ENCODE measurements at places on chromosomes 12 and 14.

DNA sequence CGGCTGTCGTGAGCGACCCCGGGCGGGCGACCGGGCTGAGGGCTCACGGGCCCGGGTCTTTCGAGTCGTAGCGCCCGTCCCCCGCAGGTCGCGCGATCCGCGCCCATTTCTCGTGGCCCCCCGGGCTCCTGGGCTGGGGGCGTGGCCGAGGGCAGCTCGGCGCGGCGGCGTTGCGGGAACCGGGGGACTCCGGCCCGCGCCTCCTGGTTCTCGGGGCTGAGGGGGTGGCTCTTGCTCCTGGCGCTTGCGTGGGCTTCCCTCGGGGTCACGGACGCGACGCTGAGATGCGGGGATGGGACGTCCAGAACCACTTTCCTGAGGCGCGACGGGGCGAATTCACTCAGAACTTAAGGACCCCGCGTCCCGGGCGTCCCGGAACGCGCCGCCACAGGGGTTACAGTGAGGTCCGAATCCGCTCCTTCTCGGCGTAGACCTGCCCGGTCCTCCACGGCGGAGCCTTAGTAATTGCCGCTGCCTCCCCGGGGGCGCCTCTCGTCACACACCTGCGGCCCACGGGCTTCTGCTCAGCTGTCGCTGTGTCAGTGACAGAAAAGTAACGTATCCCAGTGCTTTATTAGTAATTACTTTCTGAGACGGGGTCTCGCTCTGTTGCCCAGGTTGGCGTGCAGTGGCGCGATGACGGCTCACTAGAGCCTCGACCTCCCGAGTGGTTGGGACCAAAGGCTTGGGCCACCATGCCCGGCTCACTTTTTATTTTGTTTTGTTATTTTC, 606 bp downstream of the EP400 start:
- DNase-seq: no peak

DNA sequence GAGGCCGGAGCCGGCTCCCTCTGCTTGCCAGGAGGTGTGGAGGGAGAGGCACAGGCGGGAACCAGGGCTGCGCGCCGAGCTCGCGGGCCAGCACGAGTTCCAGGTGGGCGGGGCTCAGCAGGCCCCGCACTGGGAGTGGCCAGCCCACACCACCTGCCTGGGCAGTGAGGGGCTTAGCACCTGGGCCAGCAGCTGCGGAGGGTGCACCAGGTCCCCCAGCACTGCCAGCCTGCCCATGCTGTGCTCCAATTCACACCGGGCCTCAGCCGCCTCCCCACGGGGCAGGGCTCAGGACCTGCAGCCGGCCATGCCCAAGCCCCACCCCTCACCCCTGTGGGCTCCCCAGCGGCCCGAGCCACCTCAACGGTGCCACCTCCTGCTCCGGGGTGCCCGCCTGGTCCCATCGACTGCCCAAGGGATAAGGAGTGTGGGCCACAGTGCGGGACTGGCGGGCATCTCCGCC, 72.4 kb upstream of the PPP2R5C start:
- no peak for DNase-seq

- DNase-seq: no peak
Measured at GRCh38 chr12:5027046-5027821, 16.4 kb upstream of the KCNA5 start.

- DNase-seq: no peak
Measured at GRCh38 chr14:89212386-89213235, 204.4 kb downstream of the FOXN3 start.

GRCh38 chr14:104321802-104322130, 183.4 kb downstream of the KIF26A start:
- DNase-seq: no peak

- no peak for DNase-seq
Measured at GRCh38 chr12:4353785-4354208, 25.7 kb downstream of the FGF23 start.

Measured in SHP77 treated with DMSO at 0.1 percent for 48 hours (cell line).